Common myeloid progenitor, CD34-positive (primary cell): ENCODE measurements at places on chromosomes 1 and 21.
A peak's percentile ranks its signal among the peaks of the same experiment; 100 is the strongest.

DNA sequence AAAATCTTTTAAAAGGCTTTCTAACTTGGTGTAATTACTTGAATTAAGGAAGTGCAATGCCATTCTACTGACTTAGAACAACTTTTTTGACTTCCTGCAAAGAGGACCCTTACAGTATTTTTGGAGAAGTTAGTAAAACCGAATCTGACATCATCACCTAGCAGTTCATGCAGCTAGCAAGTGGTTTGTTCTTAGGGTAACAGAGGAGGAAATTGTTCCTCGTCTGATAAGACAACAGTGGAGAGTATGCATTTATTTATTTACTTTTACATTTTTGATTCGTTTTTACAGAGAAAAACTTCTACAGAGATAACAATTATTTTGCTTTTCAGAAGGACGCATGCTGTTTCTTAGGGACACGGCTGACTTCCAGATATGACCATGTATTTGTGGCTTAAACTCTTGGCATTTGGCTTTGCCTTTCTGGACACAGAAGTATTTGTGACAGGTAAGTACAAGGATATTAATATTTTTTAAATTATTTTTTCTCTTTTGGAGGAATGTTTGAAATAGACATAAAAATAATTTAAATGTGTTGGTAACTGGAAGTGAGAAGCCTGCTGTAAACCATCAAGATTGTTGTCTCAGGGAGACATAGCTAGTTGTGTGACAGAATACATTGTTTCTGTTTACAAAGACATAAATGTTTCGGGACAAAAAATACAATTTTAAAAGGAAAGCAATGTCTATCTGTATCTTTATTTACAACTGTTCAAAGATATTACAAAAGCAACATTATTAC lies at the start of gene PTPRC:
Gene PTPRC (plus strand): TSS at position 147 of the 742 bp plus-strand sequence. CDS start 229 bp downstream, at position 376.
- peak; percentile 97 for DNase-seq

DNA sequence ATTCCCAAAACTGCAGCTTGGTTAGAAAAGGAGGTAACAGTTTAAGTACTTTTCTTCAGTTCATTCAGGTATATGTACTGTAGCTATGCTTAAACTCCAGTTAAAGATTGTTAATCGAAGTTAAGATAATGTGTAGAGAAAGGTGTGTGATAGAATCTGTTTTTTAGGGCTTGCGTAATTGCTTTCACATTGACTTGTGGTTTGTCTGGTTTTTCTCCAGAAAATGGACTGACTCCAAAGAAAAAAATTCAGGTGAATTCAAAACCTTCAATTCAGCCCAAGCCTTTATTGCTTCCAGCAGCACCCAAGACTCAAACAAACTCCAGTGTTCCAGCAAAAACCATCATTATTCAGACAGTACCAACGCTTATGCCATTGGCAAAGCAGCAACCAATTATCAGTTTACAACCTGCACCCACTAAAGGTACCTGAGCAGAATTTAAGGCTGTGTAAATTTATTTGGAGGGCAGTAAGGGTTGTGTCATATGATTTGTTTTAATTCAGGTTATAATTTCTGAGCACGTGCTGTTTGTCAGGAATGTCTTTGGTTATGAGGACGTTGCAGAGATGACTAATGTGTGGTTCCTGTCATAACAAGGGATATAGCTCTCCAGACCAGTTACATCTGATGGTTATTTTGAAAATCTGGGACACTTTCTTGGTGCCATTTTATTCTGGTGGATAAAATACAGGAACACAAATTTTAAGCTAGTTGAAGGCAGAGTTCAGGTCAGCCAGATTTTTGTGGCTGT lies 26.0 kb downstream of the ATF6 start:
- no peak for DNase-seq

- DNase-seq, result no peak
These were observed 23.9 kb upstream of the SLAMF1 start for GRCh38 chr1:160670701-160671100.

DNA sequence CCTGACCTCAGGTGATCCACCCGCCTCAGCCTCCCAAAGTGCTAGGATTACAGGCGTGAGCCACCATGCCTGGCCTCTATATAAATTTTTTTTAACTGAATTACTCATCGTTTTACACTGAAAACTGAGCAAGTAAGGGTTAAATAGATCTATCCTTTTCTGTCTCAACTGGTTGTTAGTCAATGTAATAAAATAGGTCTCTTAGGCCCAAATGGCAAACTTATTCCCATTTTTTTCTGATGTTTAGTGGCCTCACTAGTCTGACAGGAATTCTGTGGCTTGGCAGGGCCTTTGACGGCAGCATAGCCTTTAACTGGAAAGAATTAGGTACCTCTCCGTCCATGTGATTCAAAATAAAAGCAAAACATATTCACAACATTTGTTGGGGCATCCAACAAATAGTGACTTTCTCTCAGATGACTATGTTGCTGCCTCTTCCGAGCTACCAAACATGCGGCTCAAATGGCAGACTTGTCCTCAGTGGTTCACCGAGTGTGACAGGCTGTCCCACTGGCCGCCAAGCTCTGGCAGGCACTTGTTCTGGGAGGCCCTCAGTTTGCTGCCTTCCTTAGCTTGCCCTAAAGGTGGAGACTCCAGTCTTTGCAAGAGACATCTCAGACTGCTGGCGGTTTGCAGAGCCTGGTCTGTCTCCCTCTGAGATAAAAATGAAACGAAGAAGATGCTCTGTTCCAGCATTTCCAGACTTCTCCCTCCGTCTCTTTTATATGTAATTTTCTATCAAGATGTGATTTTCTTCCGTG lies 17.4 kb downstream of the ATP1A4 start:
- DNase-seq, result no peak

GRCh38 chr1:193856261-193856660 lies 669.8 kb upstream of the B3GALT2 start:
- no peak for DNase-seq

GRCh38 chr1:226082959-226083301 lies 20.4 kb downstream of the H3-3A start:
- DNase-seq, result no peak

- no peak for DNase-seq
These were observed 52.1 kb downstream of the MIGA1 start for GRCh38 chr1:77831566-77831965.

DNA sequence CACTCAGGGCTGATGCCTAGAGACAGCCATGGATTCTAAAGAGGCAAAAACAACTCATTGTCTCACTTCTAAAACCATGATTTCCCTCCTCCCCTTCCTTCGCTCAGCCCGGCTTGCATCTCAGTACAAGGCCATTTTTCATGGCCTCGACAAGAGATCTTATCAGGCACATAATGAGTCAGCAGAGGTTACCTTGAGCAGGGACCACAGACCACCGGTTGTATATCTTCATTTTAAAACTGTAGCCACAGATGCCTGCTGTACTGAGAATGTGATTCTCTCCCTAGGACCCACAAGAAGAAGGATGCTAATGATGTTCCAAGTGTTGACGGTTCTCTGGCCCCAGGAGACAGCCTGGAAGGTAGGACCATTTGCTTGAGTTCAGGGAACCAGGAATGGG lies 331.9 kb downstream of the AJAP1 start:
- DNase-seq, result peak; percentile 8

GRCh38 chr1:210440081-210440480 lies 111.4 kb downstream of the HHAT start:
- no peak for DNase-seq

DNA sequence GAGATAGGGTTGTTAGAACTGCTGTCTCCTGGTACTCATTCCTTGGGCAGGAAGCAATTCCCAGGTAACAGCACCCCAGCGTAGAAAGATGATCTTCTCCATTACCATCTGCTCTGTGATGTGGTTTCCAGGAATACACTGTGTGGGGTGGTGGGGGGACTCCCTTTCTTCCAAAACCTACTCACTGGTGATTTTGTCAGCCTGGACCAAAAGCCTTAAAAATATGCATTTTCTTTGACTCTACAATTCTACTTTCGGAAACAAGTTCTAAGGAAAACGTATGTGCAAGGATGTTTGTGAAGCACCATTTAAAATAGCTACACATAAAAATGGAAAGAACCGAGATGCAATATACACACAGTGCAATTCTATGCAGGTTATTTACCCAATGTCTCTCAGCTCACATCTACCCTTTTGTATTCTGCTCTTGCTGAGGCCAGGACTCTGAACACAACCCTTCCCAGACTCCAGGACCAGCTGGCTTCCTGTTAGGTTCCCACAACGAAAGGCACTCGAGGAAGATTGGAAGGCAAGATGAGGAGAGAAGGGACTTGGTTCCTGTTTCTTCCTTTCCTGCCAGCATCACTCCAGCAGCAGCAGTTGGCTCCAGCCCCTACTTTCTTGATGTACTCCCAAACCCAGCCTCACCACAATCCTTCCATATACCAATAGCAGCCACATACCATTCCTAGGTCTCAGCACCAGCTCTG lies 33.0 kb upstream of the GJB5 start:
- DNase-seq, result no peak

DNA sequence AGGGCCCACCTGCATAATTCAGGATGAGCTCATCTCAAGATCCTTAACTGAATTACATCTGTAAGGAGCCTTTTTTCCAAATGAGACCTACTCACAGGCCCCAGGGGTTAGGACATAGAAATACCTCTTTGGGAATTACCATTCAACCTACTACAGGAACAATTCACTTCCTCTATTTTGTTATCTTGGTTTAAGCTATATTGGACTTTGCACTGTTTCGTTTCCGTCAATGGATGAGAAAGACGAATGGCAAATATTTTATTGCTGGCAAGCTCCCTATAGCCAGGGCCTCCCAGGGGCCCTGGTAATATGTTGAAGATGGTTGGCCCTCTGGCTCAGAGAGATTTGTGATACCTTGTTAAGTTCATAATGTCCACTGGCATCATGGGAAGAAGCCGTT lies 384.2 kb upstream of the DUSP10 start:
- DNase-seq, result peak; percentile 55

GRCh38 chr1:51847294-51847920 lies 31.1 kb downstream of the NRDC start:
- no peak for DNase-seq

GRCh38 chr1:205313563-205314308 lies 7.8 kb downstream of the NUAK2 start:
- peak; percentile 87 for DNase-seq

DNA sequence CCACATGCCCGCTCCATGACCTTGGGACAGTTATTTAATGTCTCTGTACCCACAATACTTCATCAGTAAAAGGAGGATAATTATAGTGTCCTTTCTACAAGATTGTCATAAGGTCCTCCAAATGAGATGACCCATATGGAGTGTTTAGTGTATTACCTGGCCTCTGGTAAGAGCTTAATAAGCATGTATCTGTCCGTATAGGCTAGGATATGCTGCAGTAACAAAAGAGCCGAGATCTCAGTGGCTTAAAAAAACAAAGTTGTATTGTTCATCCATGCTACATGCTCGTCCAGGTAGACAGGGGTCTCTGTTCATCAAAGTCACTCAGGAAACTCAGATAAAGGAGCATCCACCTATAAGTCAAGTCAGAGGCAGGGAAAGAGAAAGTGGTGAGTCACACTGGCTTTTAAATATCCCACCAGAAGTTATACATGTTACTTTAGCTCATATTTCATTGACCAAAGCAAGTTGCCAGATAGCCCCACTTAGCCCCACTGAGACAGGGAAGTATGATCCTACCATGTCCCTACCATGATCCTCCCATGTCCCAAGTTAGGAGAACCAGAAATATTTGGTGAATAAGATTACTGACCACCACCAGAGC lies 53.0 kb upstream of the KAZN start:
- no peak for DNase-seq

GRCh38 chr1:161915051-161915503 lies 108.6 kb downstream of the OLFML2B start:
- DNase-seq, result no peak

DNA sequence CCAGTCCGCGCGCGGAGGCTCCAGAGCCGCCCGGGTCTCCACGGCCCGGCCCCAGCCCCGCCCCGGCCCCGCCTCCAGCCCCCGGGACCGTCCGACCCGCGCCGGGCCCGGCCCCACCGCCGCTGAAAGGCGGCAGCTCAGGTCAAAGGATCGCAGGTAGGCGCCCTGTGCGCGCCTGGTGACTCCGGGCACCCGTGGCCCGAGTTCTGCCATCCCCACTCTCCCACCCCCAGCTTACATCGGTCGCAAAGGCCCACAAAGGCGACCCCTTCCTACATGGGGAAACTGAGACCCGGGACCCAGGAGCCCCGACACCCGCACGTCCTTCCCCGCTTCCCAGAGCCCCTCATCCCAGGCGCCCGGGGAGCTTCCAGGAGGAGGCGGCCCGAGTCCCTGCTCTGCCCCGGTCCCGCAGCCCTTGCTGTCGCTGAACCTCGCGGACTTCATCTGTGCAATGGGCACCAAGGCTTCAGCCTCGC lies at the start of gene TMEM200B:
Gene TMEM200B (minus strand): TSS at position 17 of the 479 bp plus-strand sequence. CDS start 2,075 bp downstream, outside the sequence.
- DNase-seq, result peak; percentile 12

GRCh38 chr21:36028127-36029069 lies 31.9 kb downstream of the SETD4 start:
- DNase-seq, result peak; percentile 74

- no peak for DNase-seq
These were observed 167.5 kb downstream of the KCNT2 start for GRCh38 chr1:196440711-196441110.

DNA sequence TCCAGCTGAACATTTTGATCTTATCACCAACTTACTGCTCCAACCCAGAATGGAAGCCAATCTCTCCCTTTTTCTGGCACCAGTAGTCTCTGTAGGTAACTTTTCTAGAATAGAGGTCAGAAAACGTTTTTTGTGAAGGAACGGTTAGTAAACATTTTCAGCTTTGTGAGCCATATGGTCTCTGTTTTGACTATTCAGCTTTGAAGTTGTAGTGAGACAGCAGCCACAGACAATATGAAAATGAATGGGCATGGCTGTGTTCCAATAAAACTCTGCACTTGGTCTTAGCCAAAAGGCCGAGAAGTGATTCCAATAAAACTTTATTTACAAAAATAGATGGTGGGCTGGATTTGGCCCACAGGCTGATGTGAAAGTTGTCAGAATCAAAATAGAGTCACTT lies 28.9 kb downstream of the MAP10 start:
- no peak for DNase-seq

GRCh38 chr1:114154963-114155322 lies 1.3 kb upstream of the SYT6 start:
- DNase-seq, result peak; percentile 36

GRCh38 chr1:23527366-23527765 lies 3.7 kb downstream of the E2F2 start:
- DNase-seq, result no peak

GRCh38 chr1:179043266-179043665 lies 17.6 kb downstream of the FAM20B start:
- no peak for DNase-seq

GRCh38 chr1:207762622-207763021 lies 10.8 kb downstream of the CD46 start:
- DNase-seq, result no peak
